Fibroblast of skin of abdomen (primary cell): ENCODE measurements at places on chromosomes 2 and 18.

DNA sequence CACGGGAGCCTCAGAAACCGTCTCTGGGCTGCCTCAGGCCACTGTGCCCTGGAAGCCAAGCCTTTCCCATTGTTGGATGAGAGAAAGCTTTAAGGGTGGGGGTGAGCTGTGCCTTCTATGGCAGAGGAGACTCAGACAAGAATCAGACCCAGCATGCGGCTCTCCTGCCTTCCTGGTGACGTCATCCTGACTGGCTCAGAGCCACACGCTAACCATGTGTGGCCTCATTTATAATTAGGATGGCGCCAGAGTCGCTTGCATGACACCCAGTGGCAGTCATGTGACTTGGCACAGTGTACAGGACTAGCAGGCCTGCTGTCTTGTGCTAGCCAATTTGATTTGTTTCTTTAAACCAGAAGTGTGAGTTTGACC is 99.1 kb downstream of the SH3BP4 start:
- peak; percentile 96 for DNase-seq

- no peak for DNase-seq
Measured at GRCh38 chr2:88818381-88818780, 126.9 kb downstream of the RPIA start.

DNA sequence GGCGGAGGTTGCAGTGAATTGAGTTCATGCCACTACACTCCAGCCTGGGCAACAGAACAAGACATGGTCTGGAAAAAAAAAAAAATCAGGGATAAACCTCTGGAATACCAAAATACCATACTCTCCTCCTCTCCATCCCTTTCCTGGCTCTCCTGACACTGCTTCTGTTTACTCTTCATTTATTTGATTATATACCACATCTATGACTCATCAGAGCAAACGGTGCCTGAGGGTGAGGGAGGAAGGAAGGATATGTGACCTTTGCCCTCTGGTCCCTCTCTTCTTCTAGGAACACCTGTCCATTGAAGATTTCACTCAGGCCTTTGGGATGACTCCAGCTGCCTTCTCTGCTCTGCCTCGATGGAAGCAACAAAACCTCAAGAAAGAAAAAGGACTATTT is 30.0 kb downstream of the VIL1 start:
- peak; percentile 9 for DNase-seq

- DNase-seq, result no peak
Measured at GRCh38 chr2:24210106-24210455, 35.2 kb downstream of the FAM228A start.

DNA sequence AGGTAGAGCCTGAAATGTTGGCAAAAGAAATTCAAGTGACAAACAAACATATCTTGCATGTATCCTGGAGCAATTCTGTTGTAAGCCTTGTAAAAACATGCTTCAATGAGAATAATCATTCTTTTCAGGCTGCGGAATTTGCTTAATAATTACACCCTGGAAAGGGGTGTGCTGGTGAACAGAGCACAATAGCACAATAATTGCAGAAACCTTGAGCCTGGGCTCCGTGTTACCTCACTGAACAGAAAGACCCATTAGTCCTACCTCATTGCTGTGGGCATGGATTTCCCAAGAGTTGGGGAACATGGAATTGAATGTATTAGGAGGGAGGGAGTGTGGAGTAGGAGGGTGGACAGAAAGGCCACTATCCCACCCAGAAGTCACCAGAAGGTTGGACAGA is 168.0 kb upstream of the ALKAL2 start:
- no peak for DNase-seq

DNA sequence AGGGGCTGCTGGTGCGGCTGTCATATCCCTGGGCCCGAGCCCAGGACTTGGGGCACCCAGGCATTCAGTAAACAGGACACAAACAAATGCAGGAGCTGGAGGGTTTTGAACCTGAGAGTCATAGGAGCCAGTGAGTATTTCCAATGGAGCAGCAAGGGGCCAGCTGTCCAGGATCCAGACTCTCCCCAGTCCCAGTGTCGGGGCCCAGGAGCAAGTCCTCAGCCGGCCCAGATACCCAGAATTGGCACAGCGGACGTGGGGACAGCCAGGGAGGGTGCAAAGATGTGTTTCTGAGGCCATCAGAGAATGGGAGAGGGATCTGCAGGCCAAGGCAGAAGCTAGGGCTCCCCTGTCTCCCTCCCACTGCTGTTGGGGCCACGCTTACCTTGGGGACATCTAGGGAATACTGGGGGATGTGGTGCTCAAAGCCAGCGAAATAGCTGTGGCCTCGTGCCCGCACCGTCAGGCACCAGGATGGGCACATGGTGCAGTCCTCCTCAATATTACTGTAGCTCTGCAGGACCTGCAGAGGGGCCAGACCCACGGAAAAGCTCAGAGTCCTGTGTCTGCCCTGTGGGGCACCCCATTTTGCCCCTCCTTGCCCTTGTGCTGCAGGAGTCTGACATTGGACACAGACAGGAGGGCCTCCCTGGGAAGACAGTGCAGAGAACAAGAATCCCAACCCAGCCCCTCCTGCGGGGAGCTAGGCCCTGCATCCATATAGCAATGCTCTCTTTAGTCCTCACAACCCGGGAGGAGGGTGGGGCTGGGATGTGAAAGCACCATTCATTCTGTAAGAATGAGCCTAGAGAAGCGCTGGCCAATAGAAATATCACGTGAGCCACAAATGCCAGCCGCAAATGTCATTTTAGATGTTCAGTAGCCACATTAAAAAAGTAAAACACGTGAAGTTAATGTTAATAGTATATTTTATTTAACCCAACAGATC is 15.4 kb downstream of the CFAP65 start:
- DNase-seq, result no peak

DNA sequence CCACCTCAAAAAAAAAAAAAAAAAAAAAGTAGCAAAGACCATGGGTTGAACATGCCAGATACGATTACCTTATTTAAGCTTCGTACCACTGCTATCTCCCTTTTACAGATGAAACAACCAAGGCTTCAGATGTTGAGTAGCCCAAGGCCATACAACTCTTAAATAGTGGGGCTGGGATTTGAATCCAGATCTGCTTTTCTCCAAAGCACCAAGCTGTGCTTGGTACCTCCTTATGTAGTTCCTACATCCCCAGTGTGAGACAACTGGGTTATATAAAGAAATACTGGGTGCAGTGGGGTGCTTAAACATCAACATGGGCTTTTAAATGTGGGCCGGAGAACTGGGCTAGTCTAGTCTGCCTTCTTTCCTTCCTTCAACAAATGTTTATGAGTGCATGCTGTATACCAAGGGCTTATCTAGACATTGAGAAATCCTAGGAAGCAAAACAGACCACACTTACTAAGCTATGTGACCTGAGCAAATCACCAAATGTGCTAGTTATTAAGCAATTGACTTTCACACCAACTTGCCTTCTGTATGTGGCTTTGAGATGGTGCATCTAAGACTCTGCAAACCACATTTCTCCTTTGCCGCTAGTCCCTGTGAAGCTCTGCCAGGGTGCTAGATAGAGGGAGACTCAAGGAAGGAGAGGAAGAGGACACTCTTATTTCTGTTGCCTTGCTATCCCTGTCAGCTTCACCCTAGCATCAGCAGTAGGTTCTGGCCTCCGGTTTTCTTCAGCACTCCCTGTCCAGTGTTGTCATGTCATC is 206.8 kb upstream of the FBXO11 start:
- DNase-seq, result no peak

DNA sequence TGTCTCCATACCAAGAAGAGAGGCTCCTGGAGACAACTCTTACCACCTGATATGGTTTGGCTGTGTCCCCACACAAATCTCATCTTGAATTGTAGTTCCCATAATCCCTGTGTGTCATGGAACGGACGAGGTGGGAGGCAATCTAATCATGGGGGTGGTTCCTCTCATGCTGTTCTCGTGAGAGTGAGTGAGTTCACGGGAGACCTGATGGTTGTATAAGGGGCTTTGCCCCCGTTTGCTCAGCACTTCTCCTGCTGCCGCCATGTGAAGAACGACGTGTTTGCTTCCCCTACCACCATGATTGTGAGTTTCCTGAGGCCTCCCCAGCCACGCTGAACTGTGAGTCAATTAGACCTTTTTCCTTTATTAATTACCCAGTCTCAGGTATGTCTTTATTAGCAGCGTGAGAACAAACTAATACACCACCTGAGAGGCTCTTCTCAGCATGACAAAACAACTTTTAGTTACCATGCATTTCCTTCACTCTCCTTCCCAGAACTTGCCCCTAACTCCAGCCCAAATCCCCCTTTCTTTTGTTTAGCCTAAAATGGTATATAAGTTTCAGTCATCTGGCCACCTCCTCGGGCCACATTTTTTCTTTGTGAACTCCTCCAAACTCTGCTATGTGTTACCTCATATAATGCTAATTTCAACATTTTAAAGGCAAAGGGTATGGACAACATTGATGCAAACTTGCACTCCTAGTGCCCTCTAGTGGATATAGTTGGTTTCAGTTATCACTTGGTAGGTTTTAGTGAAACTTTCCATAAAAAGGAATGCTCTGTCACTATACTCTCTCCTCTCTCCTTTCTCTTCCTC is 58.6 kb upstream of the SLC25A52 start:
- peak; percentile 38 for DNase-seq

DNA sequence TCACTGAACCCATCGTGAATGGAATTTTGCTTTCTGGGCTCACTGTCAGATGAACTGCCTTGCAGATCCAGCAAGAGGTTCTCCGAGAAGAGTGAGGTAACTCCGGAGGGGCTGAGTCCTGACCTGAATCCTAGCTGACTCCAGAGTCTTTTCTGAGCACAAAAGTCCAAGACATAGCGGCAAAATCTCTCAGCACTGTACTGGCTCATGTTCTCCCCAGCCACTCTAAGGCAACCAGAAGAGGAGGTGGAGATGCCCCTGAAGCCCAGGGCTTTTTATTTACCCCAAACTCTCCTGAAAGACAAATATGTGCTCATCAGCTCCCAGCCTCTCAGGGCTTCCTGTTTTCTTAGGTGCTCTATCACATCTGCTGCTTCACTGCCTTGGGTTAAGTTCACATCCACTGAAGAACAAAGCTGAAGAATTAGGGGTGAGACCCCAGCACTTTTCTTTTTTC is 221.8 kb downstream of the MREG start:
- DNase-seq, result no peak

DNA sequence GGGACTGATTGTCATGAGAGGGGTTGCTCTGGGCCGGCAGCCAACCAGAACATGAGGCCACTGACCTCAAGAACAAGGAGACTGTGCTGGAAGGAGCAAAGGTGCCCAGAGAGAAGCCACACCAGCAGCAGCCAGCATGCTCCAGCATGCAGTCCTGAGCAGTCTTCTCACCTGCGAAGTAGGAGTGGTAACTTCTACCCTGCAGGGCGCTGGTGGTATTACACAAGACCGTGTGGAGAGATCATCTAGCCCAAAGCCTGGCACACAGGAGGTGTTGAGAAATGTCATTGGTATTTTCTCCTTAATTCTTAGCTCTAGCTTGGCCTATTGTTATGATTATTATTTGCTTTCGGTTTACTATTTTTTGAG is 132.7 kb downstream of the TSN start:
- no peak for DNase-seq

- no peak for DNase-seq
Measured at GRCh38 chr2:234989183-234989701, 37.4 kb downstream of the SH3BP4 start.

- DNase-seq, result no peak
Measured at GRCh38 chr2:151833984-151834383, 5.8 kb upstream of the ARL5A start.

DNA sequence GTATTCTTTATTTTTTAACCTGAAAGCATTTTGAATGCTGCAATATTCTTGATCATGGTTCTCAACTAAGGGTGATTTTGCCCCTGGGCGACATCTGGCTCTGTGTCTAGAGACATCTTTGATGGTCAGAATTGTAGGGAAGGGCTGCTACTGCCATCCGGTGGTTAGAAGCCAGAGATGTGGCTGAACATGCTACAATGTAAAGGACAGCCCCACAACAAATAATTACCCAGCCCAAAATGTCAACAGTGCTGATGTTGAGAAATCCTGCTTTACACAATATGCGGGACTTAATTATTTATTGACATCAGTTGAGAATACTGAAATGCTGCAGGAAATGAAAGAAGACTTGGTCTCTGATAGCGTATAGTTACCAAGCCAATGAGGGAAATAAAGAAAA is 37.5 kb upstream of the SERPINB2 start:
- peak; percentile 24 for DNase-seq

GRCh38 chr2:163213661-163214081 is 375.1 kb upstream of the KCNH7 start:
- DNase-seq, result peak; percentile 89

GRCh38 chr2:203361922-203362321 is 33.7 kb downstream of the ABI2 start:
- DNase-seq, result no peak

DNA sequence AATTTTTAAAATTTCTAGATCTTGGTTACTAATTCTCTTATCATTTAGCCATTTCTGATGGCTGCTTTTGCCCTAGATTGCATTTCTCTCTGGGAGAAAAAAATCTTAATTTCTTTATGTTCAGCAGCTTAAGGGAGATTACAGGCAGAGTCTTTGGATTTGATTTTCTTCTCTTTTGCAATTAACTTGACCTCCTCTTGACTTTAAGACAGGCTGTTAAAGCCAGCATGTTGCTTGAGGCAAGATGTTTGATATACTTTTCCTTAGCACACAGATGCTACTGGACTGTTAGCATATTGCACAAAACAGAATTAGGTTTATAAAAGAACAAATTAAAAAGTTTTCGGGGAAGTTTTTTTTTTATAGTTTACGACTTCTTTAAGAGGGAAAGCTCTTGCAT is 50.0 kb downstream of the XRCC5 start:
- DNase-seq, result no peak

DNA sequence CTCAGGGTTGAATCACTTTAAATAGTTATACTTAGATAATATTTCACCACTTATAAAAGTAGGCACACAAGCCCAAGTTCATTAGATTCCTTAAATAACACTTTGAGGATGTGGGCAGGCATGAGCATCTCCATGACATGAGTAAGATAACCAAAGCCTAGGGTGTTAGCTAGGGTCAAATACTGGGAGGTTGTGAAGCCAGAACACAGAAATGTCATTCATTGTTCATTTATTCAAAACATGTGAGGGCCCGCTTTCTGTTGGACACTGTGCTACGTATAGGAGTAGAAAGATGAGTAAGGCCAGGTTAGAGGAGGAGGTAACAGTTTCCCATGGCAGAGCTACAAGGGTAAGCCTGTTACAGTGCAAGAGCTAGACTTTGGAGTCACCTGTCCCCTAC is 93.5 kb upstream of the NEDD4L start:
- peak; percentile 23 for DNase-seq

- DNase-seq, result no peak
Measured at GRCh38 chr2:218046238-218046637, 22.8 kb upstream of the RUFY4 start.

DNA sequence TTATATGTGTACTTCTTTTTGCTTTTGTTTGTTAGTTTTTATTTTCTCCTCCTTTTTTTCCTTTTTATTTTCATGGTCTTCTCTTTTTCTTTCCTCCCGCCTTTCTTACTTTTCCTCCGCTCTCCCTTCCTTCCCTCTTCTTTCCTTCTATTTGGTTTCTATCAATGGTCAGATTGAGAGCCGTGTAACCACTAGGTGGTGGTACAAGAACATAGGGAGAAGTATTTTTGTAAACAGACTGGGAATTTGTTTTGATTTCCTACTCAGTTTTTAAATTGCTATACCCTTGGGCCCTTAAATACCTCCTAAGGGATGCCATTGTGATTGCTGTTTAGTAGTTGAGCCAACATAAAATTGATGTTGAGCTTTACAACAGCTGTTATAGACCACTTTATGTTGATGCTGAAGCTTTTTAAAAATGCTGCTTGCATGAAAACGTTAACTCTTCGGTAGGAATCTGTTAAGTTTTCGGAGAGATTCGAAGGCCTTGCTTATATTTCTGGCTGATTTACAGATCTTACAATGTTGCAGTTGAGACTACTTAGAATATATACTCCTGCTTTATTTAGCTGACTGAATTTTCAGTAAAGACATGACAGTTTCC is 124.2 kb downstream of the UBE2E3 start:
- peak; percentile 63 for DNase-seq

- DNase-seq, result no peak
Measured at GRCh38 chr2:22194218-22194617, 1070.5 kb downstream of the TDRD15 start.
